ENCODE measurements at places on chromosomes 12 and 14.

- DNase-seq: peak; percentile 18
Observed at GRCh38 chr12:75631831-75632230, 120.4 kb upstream of the KRR1 start.

DNA sequence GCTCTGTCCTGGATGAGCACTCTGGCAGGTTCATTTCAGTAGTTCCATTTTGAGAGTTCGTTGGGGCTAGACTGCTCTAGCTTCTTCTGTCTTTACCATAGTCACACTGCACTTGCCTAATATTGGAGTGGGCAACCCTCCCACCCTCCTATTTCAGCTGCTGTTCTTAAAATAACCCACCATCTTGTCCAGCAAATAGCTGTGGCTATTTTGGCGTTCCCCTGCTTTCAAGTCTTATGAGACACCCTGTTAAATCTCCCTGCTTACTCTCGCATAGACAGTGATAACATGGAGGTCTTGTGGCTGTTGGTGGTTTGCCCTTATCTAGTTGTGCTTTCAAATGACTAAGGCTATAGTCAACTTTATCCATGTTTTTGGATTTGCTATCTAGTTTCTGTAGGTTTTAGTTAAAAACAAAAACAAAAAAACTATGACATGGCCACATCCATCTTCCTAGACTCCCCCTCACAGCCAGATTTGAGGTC lies 65.5 kb downstream of the LRP6 start:
- no peak for DNase-seq

- peak; percentile 65 for DNase-seq
Observed at GRCh38 chr14:61630399-61631044, 64.8 kb upstream of the HIF1A start.

DNA sequence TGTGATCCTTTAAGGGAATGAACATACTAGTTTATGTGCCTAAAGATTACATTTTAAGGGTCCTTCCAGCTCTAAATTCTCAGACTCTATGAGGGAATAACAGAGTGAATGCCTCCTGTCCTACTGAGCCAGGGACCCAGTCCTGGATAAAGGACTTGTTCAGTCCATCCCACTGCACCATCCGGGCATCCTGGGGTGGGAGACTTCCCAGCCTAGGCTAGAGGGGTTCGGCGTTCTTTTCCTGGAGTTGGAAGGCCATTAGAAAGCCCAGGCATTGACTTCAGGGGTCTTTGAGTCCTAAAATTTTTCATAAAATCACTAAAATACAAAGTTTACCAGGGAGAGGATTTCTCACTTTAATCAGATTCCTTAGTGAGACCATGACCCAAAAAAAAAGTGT lies 127.9 kb upstream of the FKBP4 start:
- no peak for DNase-seq

- DNase-seq: no peak
Observed at GRCh38 chr12:112551681-112552080, 132.9 kb downstream of the PTPN11 start.

DNA sequence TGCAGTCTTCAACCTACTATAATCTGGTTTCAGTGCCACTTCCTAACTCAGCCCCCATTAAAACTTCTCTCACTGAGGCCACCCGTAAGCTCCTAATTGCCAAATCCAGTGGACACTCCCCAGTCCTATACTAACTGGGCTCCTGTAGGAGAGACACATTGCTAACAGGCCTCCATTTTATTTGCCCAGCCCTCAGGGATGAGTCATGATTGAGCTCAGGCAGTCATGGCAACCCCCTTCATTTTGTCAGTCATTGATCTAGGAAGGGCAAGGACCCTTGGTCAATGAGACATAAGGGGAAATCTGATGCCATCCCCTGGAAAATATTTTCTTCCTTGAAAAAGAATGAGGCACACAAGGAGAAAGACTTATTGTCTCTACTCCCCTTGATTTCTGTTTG lies 70.1 kb upstream of the HIF1A start:
- no peak for DNase-seq

- no peak for DNase-seq
Observed at GRCh38 chr14:62914873-62915272, 130.4 kb downstream of the KCNH5 start.

- no peak for DNase-seq
Observed at GRCh38 chr12:123006977-123007376, 26.5 kb downstream of the ARL6IP4 start.

GRCh38 chr12:97556302-97556779 lies 93.7 kb downstream of the RMST start:
- DNase-seq: no peak

DNA sequence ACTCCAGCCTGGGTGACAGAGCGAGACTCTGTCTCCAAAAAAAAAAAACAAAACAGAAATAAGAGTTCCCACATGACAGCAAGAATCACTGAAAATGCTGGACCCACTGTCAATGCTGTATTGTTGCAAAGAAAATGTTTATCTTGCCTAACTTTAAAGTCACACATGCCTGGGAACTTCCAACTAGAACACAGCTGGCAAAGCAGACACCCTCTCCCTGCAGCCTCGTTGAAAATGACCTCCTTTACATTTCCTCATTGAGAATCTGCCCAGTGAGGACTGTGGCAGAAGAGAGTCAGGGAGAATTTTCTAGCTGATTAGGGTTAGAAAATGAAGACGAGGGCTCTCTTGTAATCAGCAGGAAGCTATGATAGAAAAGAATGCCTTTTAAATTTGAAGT lies 42.8 kb upstream of the TCL1A start:
- no peak for DNase-seq

GRCh38 chr14:57735276-57735675 lies 130.6 kb downstream of the SLC35F4 start:
- DNase-seq: peak; percentile 15

GRCh38 chr14:103708750-103709187 lies 6.5 kb downstream of the XRCC3 start:
- DNase-seq: no peak

- DNase-seq: peak; percentile 21
Observed at GRCh38 chr12:57369202-57369601, 61.6 kb downstream of the R3HDM2 start.

DNA sequence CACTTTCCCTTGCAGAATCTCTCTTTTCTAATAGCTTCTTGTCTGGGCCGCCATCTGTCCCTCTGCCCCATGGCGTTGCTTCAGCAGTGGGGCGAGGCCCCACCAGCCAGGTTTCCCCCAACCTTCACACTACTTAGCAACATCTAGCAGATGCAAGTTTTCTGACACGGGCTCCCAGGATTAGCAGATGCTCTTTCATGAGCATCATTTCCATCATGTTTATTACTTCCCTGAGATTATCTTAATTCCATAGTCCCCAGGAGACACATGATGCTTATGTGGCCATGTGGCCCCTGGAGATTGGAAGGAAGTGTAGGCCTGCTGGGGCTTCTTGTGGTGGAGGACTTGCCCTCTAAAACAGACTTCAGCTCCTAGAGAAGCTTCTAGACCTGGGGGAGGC lies 102.0 kb upstream of the MYL2 start:
- DNase-seq: no peak

GRCh38 chr14:39957290-39957689 lies 525.1 kb upstream of the FBXO33 start:
- no peak for DNase-seq

DNA sequence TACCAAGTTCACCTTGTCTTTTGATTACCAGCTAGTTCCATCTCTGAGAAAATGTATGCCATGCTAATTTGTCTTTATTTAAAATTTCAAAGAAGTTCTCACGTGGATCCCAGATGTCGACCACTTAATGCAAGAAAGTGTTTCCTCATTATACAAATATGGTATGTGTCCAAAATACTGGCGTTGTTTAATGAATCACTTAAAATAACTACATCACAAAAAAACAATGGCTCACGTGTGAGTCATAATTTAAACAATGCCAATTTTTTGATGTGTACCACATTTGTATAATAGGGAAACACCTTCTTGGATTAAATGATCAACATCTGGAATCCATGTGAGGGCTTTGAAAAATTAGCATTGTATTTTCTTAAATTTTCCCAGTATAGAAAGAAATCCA lies 40.8 kb downstream of the DBX2 start:
- no peak for DNase-seq

DNA sequence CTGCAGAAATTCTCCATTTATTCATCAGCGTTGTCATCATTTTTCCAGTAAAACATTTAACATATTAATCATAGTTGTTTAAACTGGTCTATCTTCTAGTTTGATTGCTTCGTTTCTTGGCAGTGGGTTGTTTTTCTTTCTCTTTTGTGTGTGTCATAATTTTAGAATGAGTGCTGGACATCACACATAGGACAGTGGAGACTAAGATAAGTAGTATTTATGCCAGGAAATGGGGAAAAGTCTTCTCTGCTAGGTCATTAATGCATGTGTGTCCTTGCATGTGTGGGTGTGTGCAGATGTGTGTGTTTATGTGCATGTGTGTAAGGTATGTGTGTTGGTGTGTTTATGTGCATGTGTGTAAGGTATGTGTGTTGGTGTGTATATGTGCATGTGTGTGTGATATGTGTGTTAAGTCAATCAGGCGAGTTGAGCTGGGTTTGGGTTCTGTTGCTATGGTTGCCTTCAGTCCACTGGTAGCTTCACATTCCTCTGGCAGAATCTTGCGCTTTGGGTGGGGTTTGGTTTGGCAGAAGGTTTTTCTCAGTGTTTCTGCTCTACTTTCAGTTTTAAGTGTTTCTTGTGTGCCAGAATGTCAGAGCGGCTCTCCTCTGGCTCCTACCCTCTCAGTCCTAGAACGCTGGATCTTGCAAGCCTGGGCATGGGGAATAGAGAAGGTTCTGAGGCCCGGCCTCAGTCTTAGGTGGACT lies 7.8 kb upstream of the ADGRD1 start:
- no peak for DNase-seq

DNA sequence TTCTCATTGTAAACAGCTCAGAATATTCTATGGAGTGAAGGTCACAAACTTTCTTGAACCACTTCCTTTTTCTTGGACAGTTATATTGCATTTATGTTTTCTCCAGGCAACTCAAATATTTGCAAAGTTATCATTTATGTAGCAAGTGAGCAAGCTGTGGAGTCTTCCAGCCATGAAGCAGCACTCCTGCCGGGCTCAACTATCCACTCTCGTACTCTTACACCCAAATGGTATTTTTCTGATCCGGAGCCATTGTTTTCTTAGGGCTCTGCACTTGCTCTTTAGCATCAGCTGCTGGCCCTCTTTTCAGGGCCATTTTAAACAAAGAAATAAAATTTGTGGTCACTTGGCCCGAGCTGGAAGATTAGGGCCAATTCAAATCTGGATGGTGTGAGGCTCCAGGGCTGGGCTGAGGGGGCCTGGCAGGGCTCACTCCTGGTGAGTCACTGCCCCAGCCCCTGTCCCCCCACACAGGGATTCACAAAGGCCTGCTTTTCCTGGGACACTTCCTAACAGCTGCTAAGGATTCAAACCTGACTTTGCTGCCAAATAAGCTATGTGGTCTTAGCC lies 19.7 kb downstream of the SYNE3 start:
- DNase-seq: no peak

- no peak for DNase-seq
Observed at GRCh38 chr14:71362920-71363584, 455.8 kb downstream of the PCNX1 start.

GRCh38 chr12:7114008-7114407 lies 5.0 kb upstream of the C1RL start:
- DNase-seq: no peak

DNA sequence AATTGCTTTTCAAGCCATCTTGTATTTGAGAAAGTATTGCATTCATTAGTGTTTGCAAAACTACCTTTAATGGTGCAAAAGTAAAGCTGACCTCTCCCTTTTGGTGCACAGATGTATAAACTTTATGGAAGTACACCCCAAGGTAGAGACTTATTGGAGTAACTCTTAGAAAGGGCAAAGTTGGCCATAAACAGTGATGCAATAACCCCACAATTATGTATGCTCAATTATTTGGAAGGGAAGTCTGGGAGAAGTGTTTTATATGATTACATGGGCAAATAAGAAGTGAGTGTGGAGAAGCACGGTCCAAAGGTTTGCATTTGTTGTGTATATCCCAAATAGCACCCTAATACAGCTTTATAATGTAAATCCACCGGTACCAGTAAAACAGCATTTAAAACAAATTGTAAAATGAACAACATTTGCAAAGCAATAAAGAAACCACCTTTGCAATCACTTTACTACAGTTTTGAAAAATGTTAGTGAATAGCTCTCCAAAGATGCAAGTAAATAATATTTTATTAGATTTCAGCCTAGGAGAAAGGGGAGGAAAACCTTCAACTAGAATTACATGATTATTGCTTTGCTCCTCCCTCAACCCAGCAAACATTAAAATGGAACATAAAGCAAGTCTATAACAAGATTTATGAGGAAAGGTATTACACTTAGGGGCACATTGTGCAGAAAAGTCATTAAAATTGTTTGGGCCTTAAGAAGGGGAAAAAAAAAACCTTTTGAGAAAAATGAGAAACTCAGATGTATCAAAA lies 70.5 kb downstream of the HMGA2 start:
- no peak for DNase-seq

DNA sequence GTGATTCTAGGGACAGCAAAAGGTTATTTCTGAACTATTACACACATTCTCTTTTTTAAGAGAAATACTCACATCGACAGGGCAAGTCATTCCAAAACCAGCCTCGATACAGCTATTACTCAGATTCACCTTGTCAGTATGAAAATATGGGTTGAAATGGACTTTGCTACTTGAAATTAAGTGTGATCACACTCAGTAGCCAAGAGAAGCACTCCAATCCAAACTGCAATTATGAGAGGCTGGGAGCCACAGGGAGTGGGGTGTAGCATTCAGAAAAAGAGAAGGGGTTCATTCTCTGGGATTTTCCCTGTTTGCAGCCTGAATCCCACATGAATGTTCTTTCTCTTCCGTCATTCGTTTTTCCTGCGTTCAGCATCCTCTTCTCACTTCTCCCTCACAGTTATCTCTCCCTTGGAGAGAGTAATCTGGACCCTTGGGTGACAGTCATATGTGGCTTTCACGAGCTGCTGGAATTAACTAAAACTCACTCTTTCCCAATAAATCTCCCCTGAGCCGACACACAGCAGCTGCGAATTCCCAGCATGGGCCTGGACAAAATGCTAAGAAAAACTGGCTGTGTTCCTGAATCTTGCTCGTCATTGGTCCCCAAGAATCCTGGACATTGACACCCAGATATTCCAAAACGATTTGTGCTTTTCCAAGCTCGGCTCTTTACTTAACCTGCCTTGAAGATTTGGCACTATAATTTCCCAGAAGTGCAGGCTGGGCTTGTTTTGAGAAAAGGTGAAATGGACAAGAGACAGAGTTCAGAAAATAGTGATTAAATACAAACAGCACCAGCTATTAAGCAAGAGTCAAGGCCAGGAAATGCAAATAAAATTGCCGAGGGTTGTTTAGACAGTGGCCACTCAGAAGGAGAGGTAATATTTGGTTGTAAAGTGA lies 199.5 kb upstream of the PLEKHG7 start:
- peak; percentile 42 for DNase-seq

GRCh38 chr12:50099302-50100008 lies 4.4 kb upstream of the GPD1 start:
- no peak for DNase-seq
